ENCODE measurements at places on chromosomes 2 and 18.

GRCh38 chr2:147352264-147353071 lies 492.4 kb upstream of the ACVR2A start:
- DNase-seq = no peak

GRCh38 chr2:176680916-176681516 lies 411.8 kb downstream of the MTX2 start:
- no peak for DNase-seq

DNA sequence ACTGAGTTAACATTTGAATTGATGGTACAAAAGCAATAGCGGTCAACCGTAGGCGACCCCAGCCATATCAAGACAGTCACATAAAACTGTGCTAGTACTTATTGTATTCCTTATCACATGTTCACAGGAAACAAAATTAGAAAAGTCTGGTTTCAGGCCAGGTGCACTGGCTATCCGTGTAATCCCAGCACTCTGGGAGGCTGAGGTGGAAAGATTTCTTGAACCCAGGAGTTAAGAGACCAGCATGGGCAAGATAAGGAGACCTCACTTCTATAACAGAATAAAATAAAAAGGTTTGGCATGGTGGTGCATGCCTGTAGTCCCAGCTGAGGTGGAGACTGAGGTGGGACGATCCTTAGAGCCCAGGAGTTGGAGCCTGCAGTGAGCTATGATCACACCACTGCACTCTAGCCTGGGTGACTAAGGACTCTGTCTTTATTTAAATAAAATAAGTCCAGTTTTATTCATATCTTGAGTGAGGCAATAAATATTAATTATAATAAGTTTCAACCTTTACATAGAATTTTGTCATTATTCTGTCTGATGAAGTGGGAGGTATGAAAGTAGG lies 84.1 kb upstream of the RGPD4 start:
- no peak for DNase-seq

DNA sequence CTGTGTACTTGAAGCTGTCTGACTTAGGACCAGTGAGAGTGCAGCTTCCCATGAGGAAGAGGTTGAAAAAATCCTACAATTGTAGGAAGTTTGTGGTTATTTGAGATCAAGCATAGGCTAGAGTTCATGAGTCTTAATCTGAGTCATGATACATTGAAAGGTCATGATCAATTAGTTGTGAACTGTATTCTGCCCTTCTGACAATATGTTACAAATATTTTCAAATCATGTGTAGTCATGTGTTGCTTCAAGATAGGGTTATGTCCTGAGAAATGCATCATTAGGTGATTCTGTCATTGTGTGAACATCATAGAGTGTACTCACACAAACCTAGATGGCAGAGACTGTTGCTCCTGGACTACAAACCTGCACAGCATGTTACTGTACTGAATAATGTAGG lies 68.4 kb upstream of the MFF start:
- no peak for DNase-seq

DNA sequence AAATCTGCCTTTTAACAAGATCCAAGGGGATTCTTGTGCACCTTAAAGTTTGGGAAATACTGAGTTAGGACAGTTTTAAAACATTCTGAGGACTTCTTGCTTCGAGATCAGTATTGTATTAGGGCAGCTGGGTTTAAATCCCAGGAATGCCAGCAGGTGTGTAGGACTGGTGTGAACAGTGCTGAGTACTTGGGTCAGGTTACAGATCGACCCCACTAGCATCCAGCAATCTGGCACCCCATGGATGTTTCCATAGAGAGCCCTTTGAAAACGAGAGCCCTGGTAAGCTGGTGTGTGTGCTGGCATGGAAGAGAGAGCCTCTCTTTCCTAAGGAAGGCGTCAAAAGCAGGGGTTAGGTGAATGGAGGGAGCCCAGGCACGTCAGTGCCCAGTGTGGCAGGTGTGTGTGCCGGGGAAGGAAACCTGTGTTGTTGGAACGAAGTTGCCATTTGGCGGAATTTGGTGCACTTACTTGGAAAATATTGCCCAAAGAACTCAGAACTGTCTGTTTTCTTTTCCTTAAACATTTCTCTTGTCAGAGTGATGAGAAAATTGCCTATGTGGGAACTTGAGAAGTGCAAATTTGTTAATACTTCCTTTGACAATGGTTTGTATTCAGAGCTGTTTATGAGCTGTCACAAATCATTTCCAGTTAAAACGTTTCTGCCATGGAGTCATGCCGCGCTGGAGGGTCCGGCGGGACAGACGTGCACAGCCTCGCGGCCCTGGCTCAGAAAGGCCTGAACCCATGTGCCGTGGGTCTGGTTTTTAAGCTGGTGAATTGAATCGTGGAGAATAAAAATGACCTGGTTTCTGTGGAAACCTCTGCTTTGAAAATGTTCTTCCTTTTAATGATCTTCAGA lies 38.1 kb downstream of the LDLRAD4 start:
- DNase-seq = no peak

- no peak for DNase-seq
Observed at GRCh38 chr2:101614127-101614759, 83.3 kb upstream of the MAP4K4 start.
